SK-N-SH treated with all-trans-retinoic acid at 6 μM for 48 hours (cell line): ENCODE measurements at places on chromosomes 16 and 17.

GRCh38 chr17:79545251-79546005, 65.4 kb downstream of the RBFOX3 start:
- no peak for ATAC-seq

- no peak for ATAC-seq
Measured at GRCh38 chr17:45298546-45299285, 18.1 kb downstream of the MAP3K14 start.

DNA sequence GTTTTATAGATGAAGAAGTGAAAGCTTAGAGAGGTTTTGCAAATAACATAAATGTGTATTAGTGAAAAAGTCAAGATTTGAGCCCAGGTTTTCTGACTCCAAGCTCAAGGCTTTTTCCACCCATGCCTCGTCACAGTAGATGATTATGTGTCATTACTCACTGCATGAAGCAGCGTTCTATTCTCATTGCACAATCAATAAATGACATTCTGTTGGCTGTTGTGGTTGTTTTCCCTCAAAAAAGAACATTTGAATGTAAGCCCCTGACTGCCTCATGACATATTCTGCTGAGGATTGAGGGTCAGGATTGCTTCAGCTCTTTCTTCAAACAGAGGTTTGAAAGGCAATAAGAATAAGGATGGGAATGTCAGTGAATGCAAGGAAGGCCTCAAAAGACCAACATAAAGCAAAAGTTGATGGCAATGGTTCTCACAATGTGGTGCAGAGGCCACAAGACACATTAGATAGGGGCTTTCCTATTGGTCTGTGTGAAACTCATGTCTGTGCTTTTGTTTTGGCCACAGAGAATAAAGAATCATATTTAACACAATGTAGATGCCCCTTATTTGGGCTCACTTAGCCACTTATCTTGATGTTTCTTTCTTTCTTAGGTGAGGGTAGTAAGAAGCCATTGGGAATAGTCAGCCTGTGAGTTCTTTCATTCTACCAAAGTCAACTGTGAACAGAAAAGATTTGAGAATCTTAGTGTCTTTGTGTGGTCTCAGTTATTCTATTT, 5.4 kb upstream of the MMD start:
- ATAC-seq, result no peak

GRCh38 chr17:20074489-20074888, 65.3 kb downstream of the SPECC1 start:
- no peak for ATAC-seq

GRCh38 chr17:30716461-30717290, 107.8 kb downstream of the CRLF3 start:
- ATAC-seq, result no peak

DNA sequence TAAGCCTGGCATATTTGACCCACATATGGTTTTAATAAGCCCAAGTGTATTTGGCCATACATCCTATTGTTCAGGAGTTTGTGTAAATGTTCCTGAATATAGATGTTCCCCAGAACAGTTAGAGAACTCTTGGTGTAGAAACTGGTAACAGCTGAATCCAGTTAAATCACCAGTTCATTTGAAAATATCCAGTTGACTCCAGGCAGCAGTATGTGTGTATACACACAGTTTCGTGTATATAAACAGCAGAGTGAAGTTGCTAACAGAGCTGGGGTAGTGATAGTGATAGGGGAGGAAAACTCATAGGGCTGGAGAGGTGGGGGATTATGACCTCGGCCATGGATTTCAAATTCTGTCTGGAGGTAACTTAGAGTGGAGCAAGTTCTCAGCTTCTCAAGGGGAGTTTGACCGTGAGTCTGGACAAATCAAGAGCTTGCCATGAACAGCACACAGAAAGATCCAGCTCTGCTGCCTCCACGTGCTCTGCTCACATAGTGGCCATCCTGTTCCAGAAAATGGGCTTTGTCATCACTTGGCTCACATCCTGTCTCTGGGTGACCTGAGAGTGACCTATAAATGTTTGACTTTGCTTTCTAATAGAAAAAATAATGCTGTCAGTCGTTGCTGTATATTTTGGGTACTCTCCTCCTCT, 30.6 kb upstream of the MMD start:
- ATAC-seq, result peak; percentile 72

GRCh38 chr16:90020838-90021382, 1.7 kb upstream of the DBNDD1 start:
- ATAC-seq, result no peak; the same call in 2 of the 3 replicates

- ATAC-seq, result peak; percentile 97
Measured at GRCh38 chr16:27426423-27427408, 24.7 kb downstream of the IL21R start.

GRCh38 chr16:12519986-12520385, 283.7 kb downstream of the CPPED1 start:
- no peak for ATAC-seq

DNA sequence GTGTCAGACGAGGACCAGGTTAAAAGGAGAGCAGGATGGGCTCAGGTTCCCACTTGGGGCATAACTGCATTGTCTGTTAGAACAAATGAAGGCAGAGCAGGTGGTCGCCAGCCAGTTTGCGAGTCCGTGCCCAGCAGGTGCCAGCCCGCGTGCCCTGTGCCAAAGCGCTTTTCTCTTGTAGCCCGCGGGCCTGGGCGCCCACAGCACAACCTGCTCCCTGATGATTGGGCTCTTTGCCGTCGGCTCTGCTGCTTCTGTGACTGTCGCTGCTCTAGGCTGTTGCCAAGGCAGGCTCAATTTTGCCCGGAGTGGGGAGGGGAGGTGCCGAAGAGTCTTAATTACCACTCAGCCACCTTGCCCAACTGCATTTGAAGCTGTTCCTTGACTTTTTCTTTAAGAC, 21.1 kb downstream of the KNOP1 start:
- ATAC-seq, result no peak

GRCh38 chr17:6574687-6575595, 18.6 kb upstream of the PITPNM3 start:
- peak; percentile 62 for ATAC-seq

DNA sequence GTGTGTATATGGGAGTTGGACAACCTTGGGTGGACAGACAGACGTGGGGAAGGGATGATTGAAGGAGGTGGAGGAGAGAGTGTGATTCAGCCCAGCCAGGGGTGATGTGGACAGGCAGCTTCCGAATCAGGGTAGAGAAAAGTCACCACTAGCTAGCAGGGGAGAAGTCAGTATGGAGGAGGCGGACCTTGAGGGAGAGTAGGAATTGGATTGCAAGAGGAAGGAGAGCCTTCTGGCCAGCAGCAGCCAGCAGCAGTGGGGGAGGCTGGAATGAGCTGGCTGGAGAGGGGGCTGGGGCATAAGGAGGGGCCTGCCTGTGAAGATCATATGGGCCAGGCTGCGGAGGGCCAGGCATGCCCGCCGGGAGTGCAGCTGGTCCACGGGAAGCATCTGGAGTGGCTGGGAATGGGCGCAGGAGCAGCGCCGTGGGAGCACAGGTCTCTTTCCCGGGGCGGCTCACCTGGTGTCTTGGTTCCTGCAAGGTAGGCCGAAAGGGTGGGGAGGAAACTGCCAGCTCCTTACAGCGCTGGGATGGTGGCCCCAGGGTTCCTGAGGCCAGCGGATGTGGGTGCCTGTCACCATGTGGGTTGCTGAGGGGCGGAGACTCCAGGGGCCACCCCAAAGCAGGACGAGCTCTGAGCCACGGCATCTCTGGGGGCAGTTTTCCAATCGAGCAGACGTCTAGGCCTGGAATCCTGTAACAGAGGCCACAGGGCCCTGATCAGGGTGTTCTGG, 235.3 kb downstream of the SEC14L1 start:
- no peak for ATAC-seq

- ATAC-seq, result no peak
Measured at GRCh38 chr16:1895949-1896675, 22.1 kb downstream of the HS3ST6 start.

- peak; percentile 71 for ATAC-seq
Measured at GRCh38 chr17:17940441-17940911, 31.7 kb downstream of the TOM1L2 start.

DNA sequence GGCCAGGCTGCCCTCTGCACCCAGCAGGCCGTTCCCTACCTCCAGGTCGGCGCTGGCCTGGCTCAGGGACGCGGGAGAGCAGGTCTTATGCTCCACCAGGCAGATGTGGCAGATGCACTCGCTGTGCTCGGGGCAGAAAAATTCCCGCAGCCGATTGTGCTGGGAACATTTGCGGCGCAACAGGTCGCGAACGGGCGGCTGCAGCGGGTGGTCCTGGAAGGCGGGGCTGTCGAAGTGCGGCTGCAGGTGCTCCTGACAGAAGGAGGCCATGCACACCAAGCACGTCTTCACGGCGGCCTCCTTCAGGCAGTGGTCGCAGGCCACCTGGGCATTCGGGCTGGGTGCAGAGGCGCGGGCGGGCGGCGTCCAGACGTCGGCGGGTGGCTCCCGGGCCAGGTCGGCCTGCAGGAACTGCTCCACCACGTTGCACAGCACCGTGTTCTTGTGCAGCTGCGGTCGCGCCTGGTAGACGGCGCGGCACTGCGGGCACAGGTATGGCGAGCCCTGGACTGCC, 439 bp downstream of the TRIM25 start:
- peak; percentile 69 for ATAC-seq

- no peak for ATAC-seq
Measured at GRCh38 chr16:67560827-67561342, 1.4 kb upstream of the CTCF start.

GRCh38 chr17:66995944-66996343, 31.4 kb downstream of the CACNG4 start:
- peak; percentile 60 for ATAC-seq

- ATAC-seq, result no peak
Measured at GRCh38 chr17:34644941-34645550, 65.7 kb downstream of the TMEM132E start.

GRCh38 chr17:64042700-64043485, 22.5 kb upstream of the ICAM2 start:
- no peak for ATAC-seq

DNA sequence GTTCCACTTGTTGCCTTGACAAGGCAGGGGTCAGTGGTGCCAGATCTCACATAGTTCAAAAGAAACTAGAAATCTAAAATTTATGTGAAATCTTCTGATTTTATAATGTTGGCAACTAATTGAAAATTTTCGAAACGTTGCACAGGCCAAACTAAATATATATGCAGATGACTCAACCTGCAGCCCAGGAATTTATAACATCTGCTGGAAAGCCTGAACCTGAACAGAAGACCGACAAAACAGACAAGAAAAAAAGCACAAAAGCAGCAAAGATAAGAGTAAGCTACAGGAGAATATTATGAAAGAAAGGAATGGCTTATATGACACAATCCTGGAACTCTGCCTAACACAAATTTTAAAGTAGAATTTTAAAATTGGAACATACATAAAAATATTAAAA, 207.6 kb downstream of the CEP112 start:
- no peak for ATAC-seq

DNA sequence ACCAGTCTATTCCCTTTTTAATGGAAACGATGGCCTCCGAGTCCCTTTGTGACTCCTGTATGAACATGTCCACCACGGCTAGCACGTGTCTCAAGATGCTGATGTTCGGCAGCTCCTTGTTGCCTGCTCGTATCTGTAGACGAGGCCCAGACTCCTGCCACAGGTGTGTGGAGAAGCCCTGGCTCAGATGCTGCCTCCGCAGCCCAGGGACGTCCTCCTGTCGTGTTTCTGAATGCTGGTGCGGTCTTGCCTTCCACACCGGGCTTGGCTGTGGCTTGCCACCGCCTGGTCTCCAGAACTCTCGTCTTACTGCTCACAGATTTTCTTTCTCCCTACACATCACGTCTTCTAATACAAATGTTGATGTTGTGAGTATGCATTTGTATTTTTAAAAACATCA, 17.0 kb downstream of the FOXF1 start:
- no peak for ATAC-seq

- ATAC-seq, result no peak
Measured at GRCh38 chr16:50296807-50297206, 30.5 kb downstream of the ADCY7 start.

DNA sequence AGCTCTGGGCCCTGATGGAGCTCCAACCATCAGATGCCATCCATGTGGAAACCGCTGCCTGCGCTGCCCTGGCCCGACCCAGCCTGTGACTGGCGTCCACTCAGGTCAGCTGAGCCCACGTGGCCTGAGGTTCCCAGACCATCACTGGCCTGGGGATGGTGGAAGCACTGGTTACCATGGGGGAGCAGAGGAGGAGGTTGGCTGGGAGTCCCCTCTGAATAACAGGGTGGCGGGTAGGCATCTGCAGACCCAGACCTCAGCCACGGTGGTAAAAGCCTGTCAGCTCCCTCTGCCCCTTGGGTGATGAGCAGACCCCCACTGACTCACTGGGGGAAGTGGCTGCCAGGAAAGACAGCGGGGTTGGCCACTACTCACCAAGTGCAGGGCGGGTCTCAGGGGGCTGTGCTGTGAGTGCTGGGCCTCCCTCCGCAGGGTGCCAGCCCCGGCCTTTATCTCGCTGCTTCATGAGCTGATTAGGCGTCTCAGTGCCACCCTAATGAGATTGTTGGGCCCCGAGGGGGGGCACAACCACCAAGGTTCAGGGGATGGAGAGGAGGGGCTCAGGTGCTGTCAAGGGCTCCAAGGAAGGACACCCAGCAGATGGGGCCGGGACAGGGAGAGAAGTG, at the start of gene PDE6G:
TSS of gene PDE6G (minus strand) at position 425 of the 626 bp plus-strand sequence. CDS start 3,237 bp downstream, outside the sequence.
- no peak for ATAC-seq

DNA sequence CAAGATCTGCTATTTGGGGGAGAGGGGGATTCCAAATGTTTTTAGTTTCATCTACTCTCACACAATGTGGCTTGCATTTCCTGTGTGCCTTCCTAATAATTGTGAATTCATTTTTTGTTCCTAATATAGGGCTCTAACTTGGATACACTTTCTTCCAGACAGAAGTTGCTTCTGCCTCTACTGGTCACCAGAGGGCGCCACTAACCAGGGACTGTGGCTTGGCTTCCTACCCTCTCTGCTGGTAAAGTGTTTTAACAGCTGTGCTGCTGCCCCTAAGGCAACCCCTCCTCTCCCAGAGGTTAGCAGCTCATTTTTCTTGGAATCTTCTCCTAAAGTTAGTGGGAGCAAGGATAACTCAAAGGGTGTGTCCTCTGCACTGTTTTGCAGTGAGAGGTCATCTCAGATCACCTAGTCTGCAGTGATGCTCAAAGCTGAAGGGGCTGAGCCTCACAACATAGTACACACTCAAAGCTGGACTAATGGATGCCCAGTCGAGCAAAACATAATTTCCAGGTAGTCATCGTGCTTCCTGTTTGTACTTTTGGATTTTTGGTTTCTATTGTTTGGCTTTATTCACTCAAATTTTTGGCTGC, 5.0 kb upstream of the PRSS54 start:
- ATAC-seq, result no peak

DNA sequence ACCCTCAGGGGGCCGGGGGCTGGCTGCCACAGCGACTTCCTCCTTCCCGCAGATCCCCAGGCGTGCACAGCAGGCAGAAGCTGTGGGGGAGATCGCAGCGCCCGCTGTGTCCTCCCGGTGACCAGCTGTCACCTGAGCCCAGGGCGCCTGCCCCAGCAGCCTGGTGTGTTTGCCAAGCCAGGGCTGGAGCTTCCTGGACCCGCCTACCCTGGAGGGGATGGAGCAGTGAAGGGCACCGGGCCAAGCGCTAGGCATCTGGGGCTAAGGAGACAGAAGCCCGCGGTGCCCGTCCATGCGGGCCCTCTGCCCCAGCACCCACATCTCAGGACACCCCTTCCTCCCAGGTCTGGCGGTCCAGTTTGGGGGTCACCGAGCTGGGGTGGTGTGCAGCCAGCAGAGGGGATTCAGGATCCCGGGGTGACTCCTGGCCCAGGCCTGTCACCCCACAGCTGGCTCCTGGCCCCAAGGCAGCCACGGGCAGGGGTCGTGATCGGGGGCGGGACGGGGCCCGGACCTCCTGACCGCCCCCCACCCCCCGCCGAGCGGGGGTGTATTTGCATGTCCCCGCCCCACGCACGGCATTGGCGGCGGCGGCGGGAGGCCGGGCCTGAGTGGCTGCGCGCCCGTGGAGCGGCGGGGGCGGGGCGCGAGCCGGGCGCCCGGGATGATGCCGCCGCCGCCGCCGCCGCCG, at the start of gene RAB26:
TSS of gene RAB26 (plus strand) at position 645 of the 691 bp plus-strand sequence. CDS start 159 bp downstream, outside the sequence.
- peak; percentile 64 for ATAC-seq

GRCh38 chr17:74822939-74823367, 36.7 kb downstream of the GRIN2C start:
- ATAC-seq, result no peak
